Stimulated activated CD4-positive, alpha-beta T cell treated with anti-CD3 and anti-CD28 coated beads, TNF-alpha, amount 100 ng/mL, for 24 hours (primary cell): ENCODE measurements at places on chromosomes 3 and 15.

- DNase-seq = no peak
Measured at GRCh38 chr15:31478702-31479221, 152.1 kb downstream of the KLF13 start.

DNA sequence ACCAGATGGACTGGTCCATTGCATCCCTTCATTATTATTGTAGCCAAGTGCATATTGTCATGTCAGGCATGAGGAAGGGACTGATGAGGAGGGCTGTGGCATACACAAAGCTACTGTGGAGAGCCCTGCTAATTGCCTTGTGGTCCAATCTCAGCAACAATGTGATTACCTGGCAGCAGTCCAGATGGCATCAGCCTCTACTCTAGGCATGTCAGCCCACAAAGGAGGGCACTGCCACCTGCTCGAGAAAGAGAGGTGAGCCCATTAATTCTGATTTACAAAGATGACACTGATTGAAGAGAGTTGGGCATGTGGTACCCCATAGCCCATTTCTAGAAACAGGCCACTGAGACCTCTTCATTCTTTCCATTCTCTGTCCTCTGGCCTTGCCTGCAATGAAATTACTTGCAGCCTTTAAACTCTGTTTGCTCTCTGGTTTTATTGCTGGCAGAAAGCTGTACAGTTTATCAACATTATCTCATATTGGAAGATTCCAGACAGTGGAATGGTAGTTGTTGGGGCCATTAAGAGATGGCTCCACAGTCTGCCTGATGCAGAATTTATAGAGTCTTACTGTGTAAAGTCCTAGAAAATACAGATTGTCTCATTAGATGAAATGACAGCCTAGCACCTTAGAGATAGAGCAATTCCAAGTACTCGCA lies 307.7 kb downstream of the ARPP21 start:
- no peak for DNase-seq

- DNase-seq = no peak
Measured at GRCh38 chr3:133440652-133441051, 40.8 kb downstream of the BFSP2 start.

- no peak for DNase-seq
Measured at GRCh38 chr15:73323956-73324355, 44.8 kb downstream of the HCN4 start.

GRCh38 chr3:188602620-188603019 lies 448.7 kb downstream of the LPP start:
- no peak for DNase-seq

DNA sequence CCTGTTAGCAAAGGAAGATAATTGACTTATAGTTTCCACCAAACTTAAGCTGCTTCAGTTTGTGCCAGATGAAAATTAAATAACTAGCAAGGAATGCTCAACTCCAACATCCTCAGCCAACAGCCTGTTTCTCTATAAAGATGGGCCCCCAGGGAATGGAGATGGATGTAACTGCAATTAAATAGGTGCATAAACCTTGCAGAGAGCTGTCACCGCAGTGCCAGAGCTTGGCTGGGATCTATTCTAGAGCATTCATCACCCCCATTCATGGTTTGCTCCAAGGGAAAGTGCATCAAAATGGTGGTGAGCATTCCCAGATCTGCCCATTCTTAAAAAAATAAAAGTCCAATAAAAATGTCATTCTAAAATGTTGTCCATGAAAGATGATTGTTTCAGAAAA lies 19.7 kb upstream of the RORA start:
- no peak for DNase-seq

- DNase-seq = no peak
Measured at GRCh38 chr15:55654561-55655031, 66.5 kb upstream of the PYGO1 start.

- DNase-seq = no peak
Measured at GRCh38 chr15:33517944-33518343, 207.2 kb downstream of the RYR3 start.

- no peak for DNase-seq
Measured at GRCh38 chr3:120705884-120706582, 24.0 kb upstream of the HGD start.

DNA sequence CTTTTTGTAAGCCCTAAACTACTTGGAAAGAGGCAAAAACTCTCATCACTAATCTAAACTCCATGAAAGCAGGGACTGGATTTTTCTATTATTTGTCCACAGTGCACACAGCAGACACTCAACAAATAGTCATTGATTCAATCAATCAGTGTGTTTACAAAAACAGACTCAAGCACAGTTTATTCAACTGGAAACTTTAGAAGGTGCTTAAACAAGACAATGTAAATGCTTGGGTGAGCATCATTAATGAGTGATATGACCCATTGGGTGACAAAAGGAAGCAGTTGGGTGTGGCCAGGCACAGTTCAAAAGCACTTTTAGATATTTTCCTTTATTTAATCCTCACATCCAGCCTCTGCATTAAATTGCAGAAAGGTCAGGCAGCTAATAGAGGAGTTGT lies 32.0 kb upstream of the PPP4R2 start:
- no peak for DNase-seq

- no peak for DNase-seq
Measured at GRCh38 chr15:56475351-56475750, 10.4 kb upstream of the MNS1 start.

DNA sequence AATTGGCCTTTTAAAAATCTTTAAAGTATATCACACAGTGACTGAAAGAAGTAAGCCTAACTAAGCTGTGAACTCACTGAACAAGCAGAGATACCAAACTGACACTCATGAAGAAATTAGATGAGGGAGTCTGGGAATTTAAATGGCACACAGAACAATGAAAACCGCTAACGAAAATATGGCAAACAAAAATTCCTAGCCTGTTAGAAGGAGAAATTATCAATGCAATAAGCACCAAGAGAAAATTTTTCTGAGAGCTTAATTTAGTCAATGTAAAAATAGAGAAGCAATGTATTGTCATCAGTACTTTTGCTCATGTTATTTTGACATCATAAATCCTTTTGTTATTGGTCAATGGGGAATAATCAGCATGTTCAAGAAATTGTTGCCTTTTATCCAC lies 291.1 kb upstream of the PDZRN3 start:
- DNase-seq = no peak

GRCh38 chr15:65032801-65033537 lies 3.5 kb upstream of the MTFMT start:
- peak; percentile 26 for DNase-seq

- DNase-seq = no peak
Measured at GRCh38 chr3:114874522-114874971, 272.5 kb downstream of the ZBTB20 start.

DNA sequence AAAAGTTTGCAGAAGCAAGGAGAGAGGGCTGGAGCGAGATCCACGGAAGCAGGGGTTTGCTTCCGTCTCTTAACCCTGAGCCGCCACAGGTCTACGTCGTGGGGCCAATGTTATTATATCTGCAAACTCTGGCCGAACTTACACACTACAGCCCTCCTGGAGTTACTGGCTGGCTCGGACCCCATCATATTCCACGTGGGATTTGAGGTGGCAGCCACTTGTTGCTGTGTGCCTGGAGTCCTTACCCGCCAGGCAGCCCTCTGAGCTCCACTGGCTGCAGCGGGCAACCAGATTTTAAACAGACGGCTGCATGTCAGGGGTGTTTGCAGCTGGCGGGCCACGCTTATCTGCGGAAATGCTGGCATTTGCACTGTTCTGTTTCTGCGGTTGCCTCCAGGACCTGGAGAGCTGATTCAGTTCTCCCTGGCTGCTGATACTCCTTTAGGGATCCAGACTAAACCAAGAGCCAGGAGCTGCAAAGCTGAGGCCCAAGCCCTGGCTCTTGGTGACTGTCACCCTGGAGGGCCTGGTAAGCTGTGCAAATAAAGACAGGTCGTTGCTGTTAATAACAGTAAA lies 34.7 kb downstream of the TM2D3 start:
- no peak for DNase-seq

- no peak for DNase-seq
Measured at GRCh38 chr3:190281308-190282051, 40.8 kb downstream of the CLDN1 start.

- DNase-seq = no peak
Measured at GRCh38 chr3:182786564-182787196, 6.6 kb upstream of the ATP11B start.

- DNase-seq = no peak
Measured at GRCh38 chr3:54862526-54862925, 65.3 kb downstream of the LRTM1 start.

DNA sequence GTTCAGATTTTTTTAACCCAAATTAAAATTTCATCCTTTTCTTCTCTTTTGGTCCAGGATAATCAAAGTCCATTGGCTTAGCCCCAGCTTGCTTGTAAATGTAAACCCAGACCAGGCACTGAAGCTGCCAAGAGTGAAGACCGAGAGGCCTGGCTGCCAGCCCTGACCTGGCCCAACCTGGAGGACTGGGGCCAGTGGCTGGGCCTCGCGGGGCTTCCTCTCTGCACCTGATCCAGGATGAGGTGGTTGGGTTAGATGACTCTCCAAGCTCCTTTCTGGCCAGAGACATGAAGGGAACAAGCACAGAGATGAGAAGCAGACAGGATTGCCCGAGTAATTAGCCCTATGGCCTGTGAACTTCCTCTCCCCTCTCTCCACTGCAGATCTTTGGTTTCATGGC lies 50.6 kb downstream of the CMTM6 start:
- DNase-seq = no peak

DNA sequence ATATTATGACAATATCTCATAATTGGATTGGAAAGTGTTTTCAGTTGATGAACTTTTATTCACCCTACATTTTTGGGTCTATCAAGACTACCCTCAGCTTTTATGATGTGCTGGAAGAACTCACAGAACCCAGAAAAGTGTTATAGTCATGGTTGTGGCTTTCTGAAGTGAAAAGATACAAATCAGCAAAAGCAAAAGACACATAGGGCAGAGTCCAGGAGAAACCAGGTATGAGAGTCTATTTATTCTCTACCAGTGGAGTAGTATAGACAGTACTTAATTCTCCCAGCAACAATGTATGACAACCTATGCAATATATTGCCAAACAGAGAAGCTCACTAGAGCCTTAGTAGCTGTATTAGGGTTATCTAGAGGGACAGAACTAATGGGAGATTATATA lies 280.4 kb upstream of the TTC14 start:
- DNase-seq = no peak

GRCh38 chr15:58530056-58530590 lies 98.3 kb downstream of the LIPC start:
- DNase-seq = no peak

DNA sequence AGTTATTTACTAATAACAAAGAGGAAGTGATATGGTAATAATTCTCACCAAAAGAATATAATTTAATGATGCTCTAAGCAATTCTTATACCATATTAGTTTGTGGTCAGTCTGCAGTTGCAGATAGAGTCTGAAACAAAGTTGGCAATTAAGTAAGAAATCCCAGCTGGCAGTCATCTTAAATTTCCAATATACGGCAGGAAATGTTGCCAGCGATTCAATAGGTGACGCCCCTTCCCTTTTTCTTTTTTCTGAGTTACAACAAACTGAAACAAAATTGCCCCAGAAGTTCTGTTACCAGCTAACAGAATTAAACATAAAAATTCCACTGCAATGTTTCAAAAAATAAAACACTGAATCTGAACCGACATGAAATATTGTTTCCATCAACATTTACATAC lies 26.7 kb downstream of the LRRFIP2 start:
- DNase-seq = no peak

GRCh38 chr3:98657457-98657856 lies 64.0 kb upstream of the CPOX start:
- DNase-seq = peak; percentile 1

DNA sequence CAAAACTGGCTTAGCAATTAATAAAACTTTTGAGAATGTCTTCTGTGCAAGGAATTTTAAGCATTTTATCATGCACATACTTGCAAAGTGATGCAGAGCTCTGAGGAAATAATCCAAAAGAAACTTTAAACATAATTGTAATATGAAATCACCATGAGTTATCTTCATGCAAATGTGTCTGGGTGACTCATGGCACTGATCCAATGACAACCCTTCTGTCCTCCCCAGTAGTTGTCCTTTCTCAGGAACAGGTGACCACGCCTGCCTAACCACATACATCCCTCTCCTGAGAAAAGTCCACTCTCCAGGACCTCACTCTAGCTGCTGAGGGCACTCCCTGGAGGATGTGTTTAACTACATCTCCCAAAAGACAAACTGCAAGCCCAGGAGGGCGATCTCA lies 530.6 kb upstream of the IL12A start:
- no peak for DNase-seq

DNA sequence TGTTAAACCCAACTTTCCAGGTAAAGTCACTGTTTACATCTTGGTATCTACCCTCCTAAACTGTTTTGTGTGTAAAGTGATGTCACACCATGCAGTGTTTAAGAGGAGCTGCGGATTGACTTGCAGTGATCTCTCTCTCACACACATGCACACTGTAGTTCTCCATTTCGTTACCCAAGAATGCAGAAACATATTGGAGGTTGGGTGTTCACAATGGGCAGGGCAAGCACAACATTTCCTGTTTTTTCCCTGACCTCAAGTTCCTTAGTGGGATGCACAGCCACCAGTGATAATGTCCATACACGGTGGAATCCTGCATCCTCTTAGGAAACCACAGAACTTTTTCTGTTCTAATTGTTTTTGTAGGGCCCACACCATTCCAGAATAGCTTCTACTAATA lies 85.3 kb upstream of the CFAP20DC start:
- no peak for DNase-seq

DNA sequence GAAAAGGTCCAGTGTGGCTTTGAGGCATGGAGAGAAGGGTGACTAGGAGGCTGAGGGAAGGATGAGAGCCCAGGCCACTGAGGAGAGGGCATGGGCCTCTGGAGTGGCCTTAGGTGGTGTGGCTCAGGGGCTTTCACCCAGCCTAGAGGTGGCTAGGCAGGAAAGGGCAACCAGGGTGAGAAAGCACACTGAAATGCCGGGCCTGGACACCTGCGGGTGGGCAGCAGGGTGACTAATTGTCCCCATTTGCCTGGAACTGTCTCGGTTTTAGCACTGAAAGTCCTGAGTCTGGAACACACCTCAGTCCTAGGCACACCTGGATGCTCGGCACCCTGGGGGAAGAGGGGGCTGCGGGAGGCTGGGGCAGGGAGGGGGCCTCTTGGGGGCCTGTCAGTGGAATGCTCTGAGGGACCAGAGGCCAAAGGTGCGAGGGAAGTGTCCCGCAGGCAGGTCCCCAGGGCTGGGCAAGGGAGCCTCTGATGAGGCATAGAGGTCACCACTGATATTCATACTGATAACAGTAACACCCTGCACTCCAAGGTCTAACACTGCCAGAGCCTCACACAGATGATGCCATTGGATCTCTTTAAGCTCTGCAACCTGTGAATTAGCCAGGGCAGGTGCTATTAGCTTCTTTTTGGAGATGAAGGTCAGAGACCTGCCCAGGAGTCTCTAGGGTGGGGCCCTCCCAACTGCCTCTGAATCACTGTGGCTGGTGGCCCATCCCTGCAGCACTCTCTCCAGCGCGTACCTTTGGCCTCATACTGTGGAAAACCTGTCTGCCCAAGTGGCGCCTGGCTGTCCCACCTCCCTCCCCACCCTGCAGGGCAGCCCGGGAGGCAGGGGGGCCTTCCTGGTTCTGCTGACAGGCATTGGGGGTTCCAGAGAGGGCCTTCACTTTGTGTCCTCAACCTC lies 3.0 kb upstream of the PHGR1 start:
- DNase-seq = no peak

- DNase-seq = no peak
Measured at GRCh38 chr3:62940771-62941563, 65.8 kb upstream of the CADPS start.
